ENCODE measurements at places on chromosomes 5 and 9.

GRCh38 chr9:120382453-120382852 lies 197.5 kb downstream of the CDK5RAP2 start:
- DNase-seq, result no peak

DNA sequence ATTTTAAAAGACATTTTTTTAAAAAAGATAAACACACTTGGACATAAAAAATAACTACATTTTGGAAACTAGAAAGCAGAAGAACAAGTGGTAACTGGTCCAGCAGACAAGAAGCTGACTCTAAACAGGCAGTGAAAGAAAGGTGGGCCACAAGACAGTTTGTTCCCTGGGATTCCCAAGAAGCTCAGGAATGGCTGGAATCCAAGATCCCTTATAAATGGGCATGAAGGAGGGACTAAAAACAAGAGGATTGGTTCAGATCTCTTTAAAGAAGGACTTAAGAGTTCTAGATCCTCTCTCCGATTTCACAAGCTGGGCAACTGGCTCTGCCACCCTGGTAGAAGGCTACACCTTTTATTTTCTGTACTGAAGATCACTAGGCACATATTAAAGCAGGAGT lies 102.8 kb downstream of the ARL15 start:
- DNase-seq, result no peak

- DNase-seq, result no peak
Observed at GRCh38 chr5:68353605-68354004, 138.0 kb downstream of the PIK3R1 start.

GRCh38 chr5:29950416-29951145 lies 1242.9 kb upstream of the CDH6 start:
- no peak for DNase-seq

DNA sequence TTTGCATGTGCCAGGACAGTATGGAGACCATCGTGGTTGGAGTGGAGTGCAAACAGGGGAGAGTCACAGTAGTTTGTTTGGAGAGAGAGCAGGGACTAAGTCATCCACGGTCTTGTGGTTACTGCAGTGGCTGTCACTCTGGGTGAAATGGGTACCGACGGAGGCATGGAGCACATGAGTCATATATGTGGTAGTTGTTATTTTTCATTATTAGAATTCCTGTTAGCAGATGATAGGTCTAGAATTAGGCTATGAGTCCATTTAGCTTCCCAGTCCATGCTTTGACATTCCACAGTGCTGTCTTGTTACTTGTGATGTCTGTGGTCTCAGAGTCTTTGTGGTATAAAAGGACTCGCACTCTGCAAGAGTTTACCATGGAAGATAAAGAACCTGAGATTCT lies 303.9 kb downstream of the DMRT2 start:
- no peak for DNase-seq

- DNase-seq, result no peak
Observed at GRCh38 chr9:94802793-94803192, 76.3 kb downstream of the AOPEP start.

GRCh38 chr5:102856389-102856777 lies 101.3 kb downstream of the PAM start:
- no peak for DNase-seq

- DNase-seq, result no peak
Observed at GRCh38 chr9:112555844-112556482, 69.3 kb downstream of the KIAA1958 start.
